Activated naive CD8-positive, alpha-beta T cell treated with anti-CD3 and anti-CD28 coated beads, Interleukin-2, amount 10 ng/mL, durations not matched to agents 7 days and 5 days (primary cell): ENCODE measurements at places on chromosomes 2 and 18. TPM values are rescaled to one million over a fixed set of nuclear protein-coding genes. Genes with fewer than 3 reads are reported as not detected.

GRCh38 chr18:21179590-21180220 lies 62.3 kb upstream of the GREB1L start:
- H3K4me1 ChIP-seq, result peaks cover 3% of the 10 kb centered on the region
- H3K36me3 ChIP-seq, result no peaks in the 10 kb centered on the region
- peaks cover 2% of the 10 kb centered on the region for H3K27me3 ChIP-seq
- no peak for DNase-seq

CREB1 gene
- 97.5 TPM for total RNA-seq

UNC80 gene
- not detected for total RNA-seq

SEPTIN10 gene
- 0.61 TPM for total RNA-seq

DNA sequence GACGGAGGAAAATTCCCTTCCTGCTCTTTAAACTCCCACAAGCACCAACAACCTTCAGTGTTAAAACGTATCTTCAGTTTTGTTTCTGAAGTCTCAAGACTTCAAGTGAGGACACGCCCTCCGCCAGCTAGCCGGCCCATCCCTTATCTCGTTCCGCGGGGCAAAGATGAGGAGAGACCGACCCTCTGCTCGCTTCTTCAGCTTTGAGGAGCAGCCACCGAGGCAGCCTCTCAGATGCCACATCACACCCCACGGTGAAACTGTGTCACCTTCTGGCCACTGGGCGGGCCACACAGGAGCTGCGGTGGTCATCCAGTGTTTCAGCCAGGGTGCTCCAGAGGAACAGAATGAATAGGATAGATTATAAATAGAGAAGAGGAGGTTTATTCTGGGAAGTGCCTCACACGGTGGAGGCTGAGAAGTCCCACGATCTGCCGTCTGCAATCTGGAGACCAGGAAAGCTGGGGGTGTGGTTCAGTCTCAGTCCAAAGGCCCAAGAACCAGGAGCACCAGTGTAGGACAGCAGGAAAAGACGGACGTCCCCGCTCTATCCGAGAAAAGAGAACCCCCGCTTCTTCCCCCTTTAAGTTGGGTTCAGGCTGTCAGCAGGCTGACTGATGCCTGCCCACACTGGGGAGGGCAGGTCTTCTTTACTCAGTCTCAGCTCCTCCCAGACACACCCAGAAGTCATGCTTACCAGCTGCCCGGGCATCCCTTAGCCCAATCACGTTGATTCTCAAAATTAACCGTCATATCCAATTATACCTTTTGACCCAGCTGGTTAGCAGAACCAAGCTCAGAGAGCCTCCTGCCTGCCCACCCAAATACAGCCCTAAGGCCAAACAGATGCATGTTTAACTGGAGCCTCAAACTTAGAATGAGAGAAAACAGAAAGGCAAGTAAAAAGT lies 399.7 kb upstream of the ID2 start:
- H3K27ac ChIP-seq, result no peak overlapping the region
- DNase-seq, result no peak
- peaks cover 9% of the 10 kb centered on the region for H3K4me1 ChIP-seq
- H3K36me3 ChIP-seq, result peaks cover 3% of the 10 kb centered on the region
